ENCODE measurements at places on chromosomes 11 and 22.
A peak's percentile ranks its signal among the peaks of the same experiment; 100 is the strongest.

DNA sequence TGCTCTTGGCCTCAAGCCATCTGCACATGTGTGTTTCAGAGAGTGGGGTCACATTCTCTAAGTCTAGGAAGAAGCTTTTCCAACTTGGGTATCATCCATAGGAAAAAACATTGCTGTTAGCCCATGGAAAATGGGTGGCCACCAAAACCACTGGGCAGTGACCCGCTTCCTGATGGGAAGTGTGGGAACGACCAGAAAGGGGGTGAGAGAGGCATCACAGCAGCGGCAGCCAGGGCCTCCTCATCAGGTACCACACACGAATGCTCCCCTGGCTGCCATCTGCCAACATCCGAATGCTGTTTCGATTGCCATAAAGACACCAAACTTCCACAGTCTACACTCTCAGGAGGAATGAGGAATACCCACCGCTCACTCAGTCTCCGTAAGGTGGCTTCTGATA is 40.3 kb downstream of the CHKA start:
- no peak for DNase-seq

- DNase-seq, result no peak
Observed at GRCh38 chr11:98740321-98740720, 280.4 kb upstream of the CNTN5 start.

DNA sequence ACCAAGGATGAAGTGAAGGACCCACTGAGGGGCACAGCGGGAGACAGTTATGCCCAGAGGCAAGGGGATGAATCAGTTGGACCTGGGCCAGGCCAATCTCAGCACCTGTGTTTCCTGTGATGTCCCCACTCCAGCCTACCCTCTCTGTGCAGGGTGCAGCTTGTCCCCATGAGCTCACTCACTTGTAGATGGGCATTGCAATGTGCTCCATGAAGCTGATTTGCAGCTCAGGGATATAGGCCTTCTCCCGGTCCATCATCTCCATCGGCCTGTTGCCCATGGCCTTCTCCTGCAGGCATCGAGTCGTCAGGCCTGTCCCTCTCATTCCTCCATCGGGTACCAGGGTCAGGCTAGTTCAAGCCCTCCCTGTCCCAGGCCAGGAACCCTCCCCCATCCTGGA is 96.2 kb downstream of the PDE2A start:
- DNase-seq, result no peak

DNA sequence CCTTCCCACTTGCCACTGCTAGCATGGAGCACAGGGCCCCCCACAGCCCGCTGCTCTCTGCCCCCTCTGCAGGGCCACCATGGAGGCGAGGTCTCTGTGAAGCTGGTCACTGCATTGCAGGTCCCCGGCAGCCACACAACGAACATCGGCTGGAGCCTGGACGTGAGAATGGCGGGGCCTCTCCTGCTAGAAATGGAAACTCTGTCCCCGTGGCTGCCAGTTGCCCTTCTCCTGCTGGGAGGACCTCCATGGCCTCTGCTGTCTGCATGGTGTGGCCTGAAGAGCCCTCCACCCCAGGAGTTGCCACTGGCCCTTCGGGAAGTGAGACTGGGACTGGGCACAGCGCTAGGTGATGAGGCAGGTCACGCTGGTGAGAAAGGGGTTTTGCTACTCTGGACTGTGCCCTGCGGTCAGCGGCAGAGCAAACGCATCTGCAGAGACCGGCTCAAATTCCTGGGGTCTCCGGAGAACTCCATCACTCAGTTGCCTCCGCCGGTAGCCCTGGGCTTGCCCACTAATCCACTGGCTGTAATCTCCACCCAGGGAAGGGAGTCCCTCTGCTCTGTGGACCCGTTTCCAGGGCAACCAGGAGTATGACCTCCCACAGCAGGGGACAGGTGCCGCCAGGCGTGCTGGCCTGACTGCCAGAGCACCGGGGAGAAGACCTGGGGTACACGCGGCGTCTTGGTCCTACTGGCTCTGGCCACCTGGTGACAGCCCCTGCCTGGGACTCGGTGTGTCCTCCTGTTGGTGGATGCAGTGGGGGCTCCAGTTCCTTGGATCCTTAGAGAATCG is 806.3 kb downstream of the BRD1 start:
- DNase-seq, result no peak

DNA sequence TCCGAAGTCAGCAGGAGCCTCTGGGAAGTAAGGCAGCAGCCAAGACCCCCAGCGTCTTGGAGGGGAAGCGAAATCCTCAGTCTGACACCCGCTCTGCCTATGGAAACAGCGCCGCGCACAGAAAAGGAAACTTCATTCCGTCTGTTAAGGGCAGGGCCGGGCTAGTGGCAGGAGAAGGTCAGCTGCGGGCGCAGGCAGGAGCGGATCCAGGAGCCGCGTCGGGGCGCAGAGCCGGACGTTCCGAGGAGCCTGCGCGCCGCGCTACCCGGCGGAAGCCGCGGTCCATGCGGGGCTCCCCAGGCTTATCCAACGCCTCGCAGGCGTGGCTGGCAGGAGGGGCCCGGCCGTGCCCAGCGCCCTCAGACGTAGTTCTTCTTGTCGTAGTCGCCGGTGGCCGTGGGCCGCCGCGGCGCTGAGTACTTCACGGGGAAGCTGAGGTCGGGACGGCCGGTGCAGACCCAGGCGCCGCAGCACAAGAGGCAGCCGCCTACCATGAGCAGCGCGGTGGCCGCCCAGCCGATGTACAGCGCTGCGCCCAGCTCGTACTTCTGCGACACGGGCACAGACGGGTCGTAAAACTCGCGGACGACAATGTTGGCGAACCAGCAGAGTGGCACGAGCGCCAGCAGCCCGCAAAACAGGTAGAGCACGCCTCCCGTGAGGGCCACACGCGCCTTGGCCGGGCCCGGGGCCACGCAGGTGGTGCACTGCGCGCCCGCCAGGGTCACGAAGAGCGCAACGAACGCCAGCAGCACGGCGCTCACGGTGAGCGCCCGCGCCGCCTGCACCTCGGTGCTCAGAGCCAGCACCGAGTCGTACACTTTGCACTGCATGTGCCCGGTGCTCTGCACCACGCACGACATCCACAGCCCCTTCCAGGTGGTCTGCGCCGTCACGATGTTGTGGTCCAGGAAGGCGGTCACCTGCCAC is 705 bp downstream of the CLDN5 start:
- peak; percentile 15 for DNase-seq

- DNase-seq, result peak; percentile 77
Observed at GRCh38 chr22:19429950-19430889, 1.3 kb downstream of the HIRA start.

- no peak for DNase-seq
Observed at GRCh38 chr11:85076535-85077330, 550.4 kb downstream of the DLG2 start.

DNA sequence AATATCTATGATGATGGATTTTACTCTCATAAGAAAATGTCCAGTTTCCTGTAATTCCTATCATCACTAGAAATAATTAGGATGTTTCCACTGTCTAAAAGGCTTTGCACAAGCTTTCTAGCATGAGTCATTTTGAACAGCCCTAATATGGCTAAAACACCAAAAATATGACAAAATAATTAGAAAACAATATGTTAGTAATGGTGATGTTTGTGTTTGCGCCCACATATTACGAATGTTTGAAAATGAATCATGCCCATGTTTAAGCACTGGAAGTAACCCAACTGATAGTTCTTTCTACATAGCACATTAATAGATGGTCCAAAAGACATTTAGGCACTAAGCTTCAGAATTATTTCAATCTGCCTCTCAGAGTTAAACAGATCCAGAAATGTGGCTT is 96.0 kb downstream of the TRPC6 start:
- DNase-seq, result no peak

DNA sequence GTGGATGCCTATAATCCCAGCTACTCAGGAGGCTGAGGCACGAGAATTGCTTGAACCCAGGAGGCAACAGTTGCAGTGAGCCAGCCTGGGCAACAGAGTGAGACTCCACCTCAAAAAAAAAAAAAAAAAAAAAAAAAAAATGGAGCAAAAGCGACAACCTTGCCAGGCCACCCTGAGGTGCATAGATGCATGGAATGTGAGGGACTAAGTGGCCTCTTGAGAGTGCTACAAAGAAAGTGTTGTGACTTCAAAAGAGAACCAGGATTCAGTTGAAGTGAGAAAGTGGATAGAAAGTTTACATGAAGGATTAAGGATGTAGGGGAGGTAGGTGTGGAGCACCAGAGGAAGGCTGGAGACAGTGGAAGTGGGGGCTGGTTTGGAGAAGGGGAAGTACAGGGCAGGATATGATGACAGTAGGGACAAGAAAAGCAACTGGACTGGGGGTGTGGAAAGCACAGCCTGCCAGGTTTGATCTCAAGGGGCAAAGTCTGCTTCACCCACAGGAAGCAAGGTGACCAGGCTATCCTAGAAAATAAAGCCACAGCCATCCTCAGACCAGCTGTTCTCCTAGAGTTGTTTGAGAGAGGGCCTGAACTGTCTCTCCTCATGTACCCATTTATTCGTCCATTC is 36.0 kb upstream of the OLFML1 start:
- DNase-seq, result peak; percentile 24

DNA sequence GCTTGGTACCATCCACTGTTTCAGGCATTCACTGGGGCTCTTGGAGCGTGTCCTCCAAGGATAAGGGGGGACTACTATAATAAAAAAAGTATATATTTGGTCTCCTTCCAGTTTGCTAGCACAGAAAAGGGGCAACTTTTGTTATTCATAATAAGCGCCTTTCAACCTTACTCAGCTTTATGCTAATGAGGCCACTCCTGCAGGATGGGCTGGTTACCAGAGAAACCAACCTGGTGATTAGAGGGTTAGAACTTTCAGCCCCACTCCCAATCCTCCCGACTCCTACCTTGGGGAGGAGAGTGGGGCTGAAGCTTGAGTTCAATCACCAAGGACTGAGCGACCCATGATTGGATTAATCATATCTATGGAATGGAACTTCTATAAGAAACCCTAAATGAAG is 31.8 kb downstream of the PPFIBP2 start:
- DNase-seq, result no peak

- no peak for DNase-seq
Observed at GRCh38 chr11:99571094-99571493, 550.3 kb downstream of the CNTN5 start.
